T1000 (cell line): ENCODE measurements at places on chromosomes 5 and 9.

DNA sequence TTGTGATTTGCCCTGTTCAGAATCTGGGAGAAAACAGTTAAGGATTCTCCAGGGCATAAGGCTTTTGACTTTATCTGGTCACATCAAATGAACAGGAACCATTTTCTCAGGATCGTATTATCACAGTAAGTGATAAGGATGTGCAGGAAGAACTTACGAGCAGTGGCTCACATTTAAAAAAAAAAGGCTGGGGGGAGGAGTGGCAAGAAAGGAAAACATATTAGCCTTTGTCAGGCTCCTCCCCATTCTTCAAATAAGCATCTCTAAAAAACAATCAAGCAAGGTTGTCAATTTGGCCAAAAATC is 234.3 kb upstream of the TMEM161B start:
- DNase-seq, result no peak

DNA sequence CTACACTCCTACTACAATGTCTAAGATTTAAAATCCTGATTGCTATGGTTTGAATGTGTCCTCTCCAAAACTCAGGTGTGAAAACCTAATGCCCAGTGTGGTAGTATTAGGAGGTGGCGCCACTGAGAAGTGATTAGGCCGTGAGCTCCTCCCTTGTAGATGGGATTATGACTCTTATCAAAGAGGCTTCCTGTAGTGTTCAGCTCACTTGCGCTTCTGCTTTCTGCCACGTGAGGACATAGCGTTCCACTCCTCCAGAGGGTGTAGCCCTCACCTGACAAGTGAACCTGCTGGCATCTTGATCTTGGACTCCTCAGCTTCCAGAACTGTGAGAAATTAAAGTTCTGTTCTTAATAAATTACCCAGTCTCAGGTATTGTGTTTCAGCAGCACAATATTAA is 33.0 kb upstream of the WHRN start:
- DNase-seq, result no peak

DNA sequence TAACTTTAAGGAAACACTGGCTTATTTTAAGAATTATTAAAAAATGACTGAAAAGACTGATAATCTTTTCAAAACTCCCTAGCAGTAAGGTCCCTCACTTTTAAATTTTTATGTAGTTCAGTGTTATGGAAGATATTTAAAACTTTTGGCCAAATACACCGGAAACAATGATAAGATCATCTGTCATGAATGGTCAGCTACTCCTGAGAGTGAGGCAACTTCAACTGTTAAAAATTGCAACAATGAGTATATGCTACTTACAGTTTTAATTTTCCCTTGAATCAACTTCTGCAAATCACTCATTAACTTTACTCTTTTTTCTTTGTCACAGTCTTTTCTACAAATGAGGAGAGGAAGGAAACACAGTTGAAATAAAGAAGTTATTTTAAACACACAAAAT is 10.8 kb downstream of the PUM3 start:
- DNase-seq, result no peak

DNA sequence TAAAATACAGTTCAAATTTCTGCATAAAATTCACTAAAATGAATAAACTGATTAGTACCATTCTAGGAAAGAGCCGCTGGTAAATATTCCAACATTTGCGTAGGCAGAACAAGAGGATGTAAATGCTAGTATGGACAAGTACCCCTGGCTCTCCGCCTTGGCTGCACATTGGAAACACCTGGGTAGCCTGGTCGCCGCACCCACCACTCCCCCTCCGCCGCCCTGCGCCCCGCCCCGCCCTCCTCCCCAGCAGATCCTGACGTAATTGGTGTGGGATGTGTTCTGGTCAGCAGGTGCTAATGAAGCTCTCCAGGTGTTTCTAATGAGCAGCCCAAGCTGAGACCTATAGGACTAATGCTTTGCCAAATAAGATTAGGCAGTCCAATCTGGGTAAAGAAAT is 225.7 kb downstream of the FRMD3 start:
- no peak for DNase-seq

GRCh38 chr9:111876179-111876578 is 20.4 kb upstream of the UGCG start:
- no peak for DNase-seq

GRCh38 chr9:137494104-137494544 is 35.0 kb upstream of the NSMF start:
- no peak for DNase-seq

DNA sequence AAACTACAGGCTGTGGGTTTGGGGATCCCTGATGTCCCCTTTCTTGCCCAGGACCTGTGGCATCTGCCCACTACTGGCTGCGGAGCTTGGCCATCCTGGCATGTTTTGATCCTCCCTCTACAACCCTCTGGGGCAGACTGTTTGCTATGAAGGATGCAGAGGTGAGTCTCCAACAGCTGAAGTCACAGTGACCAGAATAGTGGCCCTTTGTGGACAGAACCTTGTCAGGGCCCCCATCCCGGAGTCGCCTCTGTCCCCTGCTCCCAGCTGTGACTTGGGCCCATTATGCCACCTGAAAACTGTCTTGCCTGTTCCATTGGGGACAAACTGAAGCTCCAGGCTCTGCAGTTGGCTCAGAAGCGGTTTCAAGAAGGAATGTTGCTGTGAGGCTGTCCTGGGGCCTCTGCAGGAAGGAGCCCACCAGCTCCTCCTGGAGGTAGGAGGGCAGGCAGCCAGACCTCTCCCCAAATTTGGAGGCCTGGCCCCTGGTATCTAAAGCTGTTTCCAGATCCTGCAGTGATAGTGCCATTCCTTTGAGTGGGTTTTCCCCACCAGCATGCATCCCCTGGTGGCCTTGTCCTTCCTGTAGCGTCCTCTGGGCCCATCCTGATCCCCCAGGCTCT is 93.3 kb downstream of the BARX1 start:
- no peak for DNase-seq

- no peak for DNase-seq
Observed at GRCh38 chr9:19239955-19240354, 9.5 kb downstream of the DENND4C start.

DNA sequence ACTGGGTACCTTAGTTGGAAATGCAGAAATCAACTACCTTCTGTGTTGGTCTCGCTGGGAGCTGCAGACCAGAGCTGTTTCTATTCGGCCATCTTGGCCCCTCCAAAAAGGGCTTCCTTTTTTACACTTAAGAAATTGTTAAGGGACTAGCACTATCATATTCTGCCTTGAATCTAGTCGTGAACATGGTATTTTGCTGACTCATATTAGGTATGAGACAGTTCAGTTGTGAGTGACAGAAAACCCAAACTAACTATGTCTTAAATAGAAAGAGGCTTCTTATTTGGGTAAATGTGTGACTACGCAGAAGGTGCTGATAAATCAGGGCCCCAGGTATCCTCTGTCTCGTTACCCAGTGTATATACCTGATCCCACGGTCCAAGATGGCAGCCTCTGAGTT is 298.2 kb downstream of the EDIL3 start:
- DNase-seq, result no peak

GRCh38 chr5:176646049-176646706 is 1.1 kb upstream of the TSPAN17 start:
- no peak for DNase-seq

GRCh38 chr9:110125207-110125751 is 82.7 kb downstream of the C9orf152 start:
- peak; percentile 37 for DNase-seq
